Chondrocyte (in vitro differentiated cells): ENCODE measurements at places on chromosomes 7 and 10. TPM values are rescaled to one million over a fixed set of nuclear protein-coding genes. Genes with fewer than 3 reads are reported as not detected.

Gene WDFY4
- not detected in 3 replicates for total RNA-seq

Gene TMEM236
- total RNA-seq, result 0.07 to 0.23 TPM (median 0.22 TPM) in 3 replicates

Gene FRMPD2
- total RNA-seq, result not detected in 3 replicates

Gene FOXP2
- 12.1 to 23.1 TPM (median 12.8 TPM) in 3 replicates for total RNA-seq

DNA sequence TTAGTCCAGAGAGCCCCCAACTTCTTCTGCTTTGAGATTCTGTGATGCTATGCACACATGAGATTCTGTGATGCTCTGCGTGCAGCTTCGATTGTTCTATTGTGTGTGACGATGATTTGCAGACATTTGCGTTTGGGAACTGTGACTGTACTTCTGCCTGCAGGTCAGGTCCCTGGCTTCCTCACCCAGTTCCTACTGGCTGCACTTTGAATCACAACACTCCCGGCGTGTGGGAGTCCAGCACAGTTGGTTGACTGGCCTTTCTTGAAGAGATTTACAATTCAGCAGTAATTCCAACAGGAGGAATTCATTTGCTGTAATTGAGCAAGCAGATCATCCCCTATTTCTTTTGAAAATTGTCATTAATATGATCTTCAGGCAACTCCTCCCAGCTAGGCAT lies 252.2 kb upstream of the YAE1 start:
- DNase-seq, result no peak

DNA sequence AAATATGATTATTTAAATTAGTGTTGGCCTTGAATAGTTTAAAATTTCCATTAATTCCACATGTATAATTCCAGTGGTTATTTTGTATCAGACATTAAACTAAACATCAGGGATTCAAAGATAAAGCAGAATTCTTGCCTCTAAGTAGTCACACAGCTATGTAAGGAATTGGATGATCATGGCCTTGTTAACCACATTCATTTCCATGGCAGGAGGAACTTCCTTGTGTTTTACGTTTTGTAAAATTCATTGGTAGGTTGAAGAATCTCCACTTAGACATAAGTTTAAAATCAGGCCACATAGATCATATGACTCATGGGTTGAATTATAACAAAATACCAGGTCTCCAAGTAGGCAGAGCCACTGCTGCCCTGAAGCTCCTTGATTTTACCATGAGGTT lies 289.7 kb downstream of the PLXDC2 start:
- no peak for DNase-seq

- DNase-seq, result no peak
Measured at GRCh38 chr7:134420424-134421125, 38.3 kb downstream of the AKR1B1 start.

DNA sequence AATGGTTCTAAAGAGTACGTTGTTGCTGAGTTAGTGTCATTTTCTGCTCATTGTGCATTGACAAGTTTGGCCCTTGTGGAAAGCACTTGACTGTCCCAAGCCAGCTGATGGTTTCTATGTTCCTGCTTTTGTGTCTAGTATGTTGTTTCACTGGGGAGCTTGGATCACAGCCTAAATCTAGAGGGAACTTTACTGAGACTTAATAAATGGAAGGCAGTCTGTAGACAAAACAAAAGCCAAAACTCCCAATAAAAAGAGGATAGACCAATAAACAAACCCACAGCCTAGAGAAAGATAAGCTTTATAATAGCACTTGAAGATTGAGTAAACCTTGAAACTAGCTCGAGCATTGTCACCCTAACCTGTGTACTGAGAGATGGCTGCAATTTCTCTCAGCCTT lies 196.8 kb downstream of the ADRA2A start:
- no peak for DNase-seq

Gene CALHM3
- total RNA-seq, result not detected in 3 replicates

DNA sequence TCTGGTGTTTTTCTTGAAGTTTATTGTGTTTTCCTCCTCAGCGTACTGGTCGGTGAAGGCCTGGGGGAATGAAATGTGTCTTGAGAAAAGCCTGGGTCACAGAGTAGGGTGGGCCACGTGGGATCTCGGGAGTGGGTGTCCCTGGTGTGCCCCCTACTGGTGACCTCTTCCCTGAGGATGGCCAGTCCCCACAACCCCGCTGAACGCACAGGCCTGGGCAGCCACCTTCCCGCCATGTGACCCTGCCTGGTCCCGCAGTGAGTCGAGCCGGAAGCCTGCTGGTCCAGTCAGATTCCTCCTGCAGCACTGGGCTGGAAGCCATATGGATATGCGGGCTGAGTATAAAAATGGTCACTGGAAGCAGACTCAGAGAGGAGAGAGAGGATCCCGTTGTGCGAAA lies 52.9 kb upstream of the GNA12 start:
- no peak for DNase-seq

GRCh38 chr7:126210707-126211106 lies 1042.0 kb downstream of the GRM8 start:
- no peak for DNase-seq

GRCh38 chr7:93475811-93476210 lies 98.7 kb downstream of the CALCR start:
- no peak for DNase-seq

DNA sequence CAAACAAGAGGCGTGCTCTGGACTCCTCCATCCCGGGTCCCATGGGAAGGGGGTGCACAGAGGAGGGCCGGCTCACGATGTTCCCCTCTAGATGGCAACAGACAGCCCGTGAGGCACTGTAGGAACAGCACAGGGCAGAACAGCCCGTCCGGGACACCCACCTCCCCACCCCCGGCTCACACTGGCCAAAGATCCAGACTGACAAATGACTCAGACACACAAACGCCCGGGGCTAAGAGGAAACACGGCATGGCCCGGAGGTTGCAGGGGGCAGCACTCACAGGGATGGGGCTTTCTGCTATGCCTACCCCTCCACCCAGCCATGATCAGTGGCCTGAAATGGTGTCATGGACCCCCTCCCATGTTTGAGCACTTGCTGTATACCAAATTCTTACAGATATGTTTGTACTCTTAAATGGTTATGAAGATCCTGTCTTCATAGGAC lies 4.9 kb upstream of the ELN start:
- DNase-seq, result no peak

DNA sequence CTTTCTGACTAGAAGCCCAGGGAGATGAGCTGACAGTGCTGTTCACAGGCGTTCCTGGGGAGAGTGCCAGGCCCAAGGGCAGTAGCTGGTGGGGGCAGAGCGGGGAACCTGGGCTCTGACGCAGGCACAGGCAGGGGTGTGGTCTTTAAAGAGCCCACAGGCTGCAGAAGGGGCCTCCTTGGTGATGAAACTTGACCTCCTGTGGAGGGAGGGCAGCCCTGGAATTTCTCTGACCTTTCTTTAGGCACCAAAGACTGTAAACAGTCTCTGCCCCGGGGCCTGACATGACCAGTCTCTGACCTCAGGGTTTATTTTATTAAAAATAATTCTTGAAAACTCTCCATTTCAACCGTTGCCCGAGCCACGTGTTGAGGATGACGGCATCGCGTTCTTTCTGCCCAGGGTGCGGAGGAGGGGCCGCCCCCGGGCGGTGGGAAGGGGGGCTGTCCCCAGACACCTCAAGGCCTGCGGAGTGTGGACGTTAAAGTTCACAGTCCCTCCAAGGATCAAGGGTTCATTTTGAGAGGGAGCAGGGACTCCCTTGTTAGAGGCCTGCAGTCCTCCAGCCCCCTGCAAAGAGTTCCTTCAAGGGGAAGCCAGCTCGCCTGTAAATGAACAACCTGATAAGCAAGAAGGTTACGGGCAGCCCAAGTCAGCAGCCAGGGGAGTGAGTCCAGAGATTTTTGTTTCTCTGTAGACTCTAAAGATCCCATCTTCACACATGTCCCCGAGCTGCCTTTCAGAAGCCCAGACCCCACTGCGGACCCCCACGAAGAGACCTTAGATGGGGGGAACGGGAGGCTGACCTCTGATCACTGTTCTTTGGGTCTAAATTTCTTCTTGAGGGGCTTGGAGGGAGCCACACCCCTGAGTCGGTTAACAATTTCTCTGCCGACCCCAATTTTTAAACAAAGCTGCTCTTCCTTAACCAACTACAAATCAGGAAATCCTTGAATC lies 128.9 kb downstream of the VIPR2 start:
- DNase-seq, result no peak

Gene C10orf90
- 0.44 TPM in 1 of 3 replicates, not detected in the others for total RNA-seq
